DMS79 treated with DMSO at 0.1 percent for 48 hours (cell line): ENCODE measurements at places on chromosomes 1 and 21.

GRCh38 chr1:229928767-229929166 is 138.3 kb upstream of the GALNT2 start:
- DNase-seq: no peak

DNA sequence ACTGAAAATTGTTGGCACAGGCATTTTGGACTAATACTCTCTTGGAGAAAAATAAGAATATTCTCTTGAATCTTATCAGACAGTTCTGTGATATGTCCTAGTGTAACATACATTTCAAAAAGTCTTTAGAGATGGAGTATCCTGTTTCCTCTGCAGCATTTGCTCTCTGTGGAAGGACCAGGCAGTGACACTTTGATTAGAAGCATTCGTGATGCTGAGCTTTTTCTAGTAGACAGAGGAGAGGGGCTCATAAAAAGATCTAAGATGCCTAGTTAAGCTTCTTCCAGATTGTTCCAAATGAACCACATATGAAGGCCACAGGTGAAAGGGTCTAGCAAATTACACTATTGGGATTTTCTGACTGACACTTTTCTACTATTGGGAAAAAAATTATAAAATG is 120.3 kb downstream of the C1orf21 start:
- no peak for DNase-seq

GRCh38 chr1:187045371-187045770 is 216.6 kb downstream of the PLA2G4A start:
- no peak for DNase-seq

GRCh38 chr1:40092706-40093639 is 4.1 kb downstream of the PPT1 start:
- DNase-seq: no peak

DNA sequence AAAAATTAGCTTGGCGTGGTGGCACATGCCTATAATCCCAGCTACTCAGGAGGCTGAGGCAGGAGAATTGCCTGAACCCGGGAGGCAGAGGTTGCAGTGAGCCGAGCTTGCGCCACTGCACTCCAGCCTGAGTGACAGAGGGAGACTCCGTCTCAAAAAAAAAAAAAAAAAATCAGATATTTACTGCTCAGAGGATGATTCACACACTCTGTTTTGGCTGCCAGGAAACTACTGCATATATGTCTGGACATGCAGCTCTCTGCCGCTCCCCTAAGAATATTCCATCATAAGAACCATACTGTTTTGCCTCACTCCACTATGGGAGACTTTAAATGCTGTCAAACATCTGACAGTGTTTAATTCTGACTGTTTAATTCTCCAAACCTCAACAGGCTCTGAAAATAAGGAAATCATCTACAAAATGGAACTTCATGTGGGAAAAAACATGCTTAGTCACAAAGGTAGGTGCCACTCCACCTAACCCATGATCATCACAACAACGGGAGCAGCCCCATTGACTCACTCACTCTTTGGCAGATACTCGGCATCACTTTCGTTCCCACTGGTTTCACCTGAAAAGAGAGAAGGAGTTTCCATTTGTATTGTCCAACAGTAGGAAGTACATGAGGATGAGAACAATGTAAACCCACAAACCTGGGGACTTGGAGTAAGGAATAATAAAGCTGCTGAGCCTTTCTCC is 29.3 kb upstream of the BCAS2 start:
- DNase-seq: no peak

DNA sequence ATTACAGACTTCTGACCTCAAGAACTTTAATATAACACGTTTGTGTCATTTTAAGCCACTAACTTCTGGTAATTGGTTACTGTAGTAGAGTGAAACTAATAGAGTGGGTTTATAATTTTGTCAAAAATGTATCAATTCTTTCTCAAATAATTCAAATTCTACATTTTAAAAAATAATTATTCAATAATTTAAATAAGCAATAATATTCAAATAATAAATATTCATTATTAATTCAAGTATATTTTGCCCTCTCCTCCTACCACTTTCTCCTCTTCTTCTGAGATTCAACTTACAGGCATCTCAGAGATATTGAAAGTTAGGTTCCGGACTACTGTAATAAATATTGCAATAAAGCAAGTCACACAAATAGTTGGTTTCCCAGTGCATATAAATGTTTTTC is 1107.1 kb downstream of the KCNT2 start:
- DNase-seq: no peak

- no peak for DNase-seq
Observed at GRCh38 chr1:6975331-6976043, 190.2 kb downstream of the CAMTA1 start.

GRCh38 chr21:37243961-37244360 is 23.2 kb downstream of the VPS26C start:
- no peak for DNase-seq

DNA sequence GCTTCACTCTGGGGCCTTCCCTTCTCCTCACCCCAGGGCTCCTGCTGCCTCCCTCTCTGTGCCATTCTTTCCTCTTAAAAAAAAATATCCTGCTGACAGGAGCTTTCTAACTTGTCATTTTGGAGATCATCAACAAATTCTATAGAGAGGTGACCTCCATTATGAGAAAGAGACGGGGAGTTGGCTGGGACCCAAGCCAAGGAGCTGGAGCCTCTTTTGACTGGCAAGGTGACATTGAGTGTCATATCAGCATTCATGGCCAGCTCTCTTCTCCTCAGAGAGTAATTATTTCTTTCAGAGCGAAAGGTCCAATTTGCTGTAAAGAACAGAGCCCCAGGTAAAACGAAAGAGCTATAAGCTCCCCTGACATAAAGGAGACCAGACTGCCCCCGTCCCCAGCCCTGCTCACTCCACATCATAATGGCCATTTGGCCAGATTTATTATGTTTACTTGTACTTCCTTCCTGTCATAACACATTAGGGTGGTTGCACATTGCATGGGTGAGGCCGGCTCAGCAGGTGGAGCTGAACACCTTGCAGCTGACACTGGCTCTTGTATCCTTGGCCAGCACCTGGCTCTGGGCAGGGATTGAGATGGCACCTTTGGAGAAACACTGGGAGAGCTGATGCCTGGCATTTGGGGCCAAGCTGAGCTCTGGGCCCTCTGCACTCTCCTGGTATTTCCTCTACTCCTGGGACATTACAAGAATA is 404.0 kb upstream of the VAMP3 start:
- DNase-seq: peak; percentile 94

DNA sequence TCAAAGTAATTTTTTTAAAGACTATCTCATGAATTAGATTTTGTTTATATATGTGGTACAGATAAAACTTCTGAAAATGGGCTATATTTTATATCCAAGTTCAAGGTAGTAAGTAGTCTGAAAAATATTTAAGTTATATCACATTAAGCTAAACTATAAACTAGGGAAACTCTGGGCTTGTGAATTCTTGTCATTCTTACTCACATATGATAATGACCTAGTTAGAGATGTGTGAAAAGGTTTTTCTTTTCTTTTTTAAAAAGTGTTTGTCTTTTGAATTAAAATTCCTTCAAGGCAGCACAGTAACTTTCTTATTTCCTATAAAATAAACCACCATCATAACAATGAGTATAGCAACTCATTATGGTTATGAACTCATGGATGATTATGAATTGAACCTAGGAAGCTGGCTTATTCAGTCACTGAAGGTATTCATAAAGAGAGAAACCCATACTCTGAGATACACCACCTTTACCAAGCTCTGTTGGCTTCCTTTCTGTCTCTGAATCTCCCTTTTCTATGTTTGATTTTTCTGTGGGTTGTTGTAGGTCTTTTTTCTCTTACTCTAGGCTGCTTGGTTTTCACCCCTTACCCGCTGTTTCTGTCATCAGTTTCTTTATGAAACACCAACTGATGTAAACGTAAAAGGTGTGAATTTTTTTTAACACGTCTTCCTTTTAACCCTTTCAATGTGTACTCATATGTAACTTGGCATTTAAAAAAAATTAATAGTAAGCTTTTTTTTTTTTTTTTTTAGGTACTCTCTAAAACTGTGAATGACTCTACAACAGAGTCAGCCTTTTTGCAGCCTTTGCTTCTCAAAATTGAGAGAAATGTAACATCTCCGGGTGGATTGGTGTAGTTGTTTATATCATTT is 25.2 kb downstream of the IL12RB2 start:
- DNase-seq: no peak

GRCh38 chr1:53949023-53949990 is 3.2 kb downstream of the LRRC42 start:
- DNase-seq: peak; percentile 69

GRCh38 chr1:169060919-169061639 is 45.4 kb upstream of the ATP1B1 start:
- no peak for DNase-seq

DNA sequence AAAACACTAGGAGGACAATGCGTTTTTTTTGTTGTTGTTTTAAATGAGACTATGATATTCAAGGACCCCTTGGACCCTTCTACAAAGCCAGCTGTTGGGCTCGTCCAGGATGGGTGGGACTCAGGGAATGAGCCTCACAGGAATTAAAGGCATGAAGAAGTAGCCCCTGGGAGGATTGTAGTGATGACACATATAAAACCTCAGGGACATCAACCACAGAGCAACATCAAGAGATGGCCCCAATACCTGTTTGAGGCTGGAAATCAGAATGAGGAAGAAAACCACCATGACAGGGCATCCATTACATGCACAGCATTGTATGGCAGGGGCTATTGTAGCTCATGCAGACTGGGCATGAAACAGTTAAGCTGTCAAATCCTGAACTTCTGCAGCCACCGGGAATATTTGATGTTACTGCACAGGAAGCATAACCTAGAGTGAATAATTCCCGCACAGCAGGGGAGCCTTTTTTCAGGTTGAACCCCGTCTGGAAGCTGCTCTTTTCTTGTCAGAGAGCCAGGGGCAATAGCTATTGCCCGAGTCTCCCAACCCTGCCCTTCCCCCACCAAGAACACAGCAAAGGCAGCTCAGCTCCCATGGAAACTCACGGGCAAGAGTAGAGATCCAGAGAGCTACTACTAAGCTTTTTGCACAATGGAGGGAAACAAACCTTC is 140.2 kb upstream of the FGGY start:
- no peak for DNase-seq

DNA sequence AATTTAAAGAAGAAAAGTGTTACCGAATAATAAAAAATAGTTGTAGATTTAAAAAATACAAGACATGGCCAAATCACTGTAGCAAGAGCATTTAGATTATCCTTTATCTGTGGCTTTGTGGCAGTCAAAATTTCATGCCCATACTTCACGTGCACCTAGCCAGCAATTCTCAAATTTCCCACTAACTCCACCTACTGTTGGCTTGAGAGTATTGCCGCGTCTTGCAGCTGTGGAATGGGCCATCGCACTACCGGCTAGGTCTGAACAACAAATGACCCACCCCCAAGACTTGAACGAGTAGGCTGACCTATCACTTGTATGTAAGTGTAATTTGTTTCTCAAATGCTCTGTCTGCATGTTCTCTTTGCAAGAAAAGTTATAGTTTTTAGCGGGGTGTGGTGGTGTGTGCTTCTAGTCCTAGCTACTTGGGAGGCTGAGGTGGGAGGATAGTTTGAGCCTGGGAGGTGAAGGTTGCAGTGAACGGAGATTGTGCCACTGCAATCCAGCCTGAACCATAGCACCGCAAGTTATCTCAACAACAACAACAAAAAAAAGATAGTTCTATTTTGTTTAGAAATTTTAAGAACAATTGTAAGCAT is 4.1 kb downstream of the KRTAP13-4 start:
- DNase-seq: no peak

DNA sequence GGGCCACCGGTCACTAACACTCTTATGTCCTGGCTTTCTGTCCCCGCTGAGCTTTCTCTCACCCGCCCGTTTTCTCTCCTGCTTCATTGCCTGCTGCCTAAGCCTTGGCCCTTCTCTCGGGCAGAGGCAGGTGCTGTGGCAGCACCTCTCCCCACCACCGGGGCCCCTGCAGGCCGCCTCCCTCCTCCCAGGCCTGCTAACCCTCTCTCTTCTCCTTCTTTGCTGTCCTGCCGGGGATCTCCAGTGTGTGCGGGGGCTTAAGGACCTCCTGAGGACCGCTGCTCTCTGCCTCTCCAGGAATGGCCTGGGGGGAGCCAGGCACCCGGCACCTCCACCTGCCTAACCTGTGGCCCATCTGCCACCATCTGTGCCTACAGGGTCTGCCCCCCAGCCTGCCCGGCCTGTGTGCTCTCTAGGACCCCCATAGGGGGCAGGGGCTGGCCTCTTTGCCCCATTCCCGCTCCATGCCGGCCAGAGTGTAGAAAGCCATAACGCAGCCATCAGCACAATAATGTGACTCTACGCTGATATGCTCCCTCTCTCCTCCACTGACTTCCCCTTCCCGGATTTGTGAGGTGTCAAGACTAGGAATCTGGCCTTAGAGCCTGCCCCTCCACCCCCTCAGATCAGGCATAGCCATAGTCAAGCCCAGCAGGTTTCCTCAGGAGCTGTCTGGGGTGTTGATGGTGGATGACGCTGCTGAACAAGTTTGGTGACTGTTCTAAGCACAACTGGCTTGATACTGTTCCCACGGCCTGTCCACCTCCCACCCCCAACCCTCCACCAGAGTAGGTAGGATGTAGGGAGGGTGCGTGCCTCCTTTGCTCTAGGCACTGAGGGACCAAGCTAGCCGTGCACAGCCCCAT is 6.1 kb upstream of the SFN start:
- no peak for DNase-seq

GRCh38 chr1:2990376-2991115 is 30.7 kb upstream of the ACTRT2 start:
- no peak for DNase-seq

DNA sequence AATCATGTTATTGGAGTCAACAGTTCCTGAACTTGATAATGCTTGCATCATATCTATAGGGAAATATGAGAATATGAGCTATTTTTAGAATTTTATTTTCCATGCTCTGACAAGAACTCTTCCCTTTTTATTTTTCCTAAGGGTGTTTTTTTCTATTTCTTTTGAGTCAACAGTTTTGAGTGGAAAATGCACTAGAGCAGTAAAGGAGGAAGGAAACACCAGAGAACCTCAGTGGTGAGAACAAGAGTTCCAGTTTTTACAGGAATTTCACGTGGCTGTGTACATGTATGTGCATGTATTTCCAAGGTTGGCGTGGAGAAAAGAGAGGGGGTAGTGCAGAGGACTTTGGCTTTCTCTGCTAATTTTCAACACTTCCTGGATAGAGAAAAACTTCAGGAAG is 63.6 kb upstream of the TNFSF18 start:
- DNase-seq: no peak

DNA sequence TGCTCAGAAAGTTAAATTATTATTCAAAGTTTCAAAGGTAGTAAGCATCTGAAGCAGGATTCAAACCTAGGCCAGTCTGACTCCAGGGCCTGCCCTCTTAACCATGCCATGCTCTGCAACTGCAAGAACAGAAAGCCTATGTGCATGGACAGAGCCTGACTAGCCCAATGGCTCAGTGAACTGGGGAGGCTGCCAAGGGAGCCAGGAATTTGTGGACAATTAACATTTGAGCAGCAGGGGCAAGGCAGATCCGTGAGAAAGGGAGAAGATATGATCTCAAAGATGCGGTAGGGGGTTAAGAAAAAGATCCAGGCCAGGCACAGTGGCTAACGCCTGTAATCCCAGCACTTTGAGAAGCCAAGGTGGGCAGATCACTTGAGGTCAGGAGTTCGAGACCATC is 6.5 kb upstream of the ATP1A4 start:
- no peak for DNase-seq

- no peak for DNase-seq
Observed at GRCh38 chr21:26961698-26962097, 5.2 kb downstream of the ADAMTS5 start.

GRCh38 chr21:25756190-25756932 is 21.6 kb downstream of the GABPA start:
- DNase-seq: no peak
